Nephron progenitor cell (in vitro differentiated cells): ENCODE measurements at places on chromosomes 13 and 19.
A peak's percentile ranks its signal among the peaks of the same experiment; 100 is the strongest.

DNA sequence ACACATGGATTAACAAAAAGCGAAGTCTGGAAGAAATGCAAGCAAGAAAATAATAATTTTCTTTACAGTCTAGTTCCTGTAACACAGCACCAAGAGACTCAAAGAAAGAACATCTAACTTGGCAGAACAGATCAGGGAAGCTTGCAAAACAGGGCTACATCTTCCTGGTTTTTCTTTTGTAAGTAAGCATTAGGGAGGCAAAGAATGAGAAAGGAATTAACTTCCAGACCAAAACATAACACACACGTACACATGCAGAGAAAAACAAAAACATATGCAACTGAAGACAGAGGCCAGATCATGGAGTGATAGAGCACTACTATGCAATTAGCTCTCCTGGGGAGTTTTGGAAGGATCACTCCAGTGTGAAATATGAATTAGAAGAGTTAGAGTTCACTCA, 120.5 kb downstream of the DIAPH3 start:
- DNase-seq, result no peak

DNA sequence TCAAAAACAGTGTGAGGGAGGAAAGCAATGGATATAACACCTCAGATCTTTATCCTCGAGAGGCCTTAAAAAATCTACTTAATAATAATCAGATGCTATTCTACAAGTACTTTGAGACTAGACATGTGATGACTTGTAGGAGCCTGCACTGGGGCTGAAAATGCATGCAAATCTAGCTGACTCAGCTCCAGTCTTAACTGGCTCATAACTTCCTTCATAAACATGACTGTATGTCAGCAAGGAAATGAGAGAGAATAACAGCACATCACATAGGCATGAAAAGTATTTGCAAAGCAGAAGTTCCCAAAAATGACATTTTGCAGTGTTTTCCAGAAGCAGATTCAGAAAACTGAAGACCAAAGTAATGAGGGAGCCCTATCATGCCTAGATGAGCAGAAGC, 38.1 kb downstream of the PSG5 start:
- DNase-seq, result no peak

- peak; percentile 58 for DNase-seq
Observed at GRCh38 chr19:14059093-14059480, 2.8 kb downstream of the PALM3 start.

DNA sequence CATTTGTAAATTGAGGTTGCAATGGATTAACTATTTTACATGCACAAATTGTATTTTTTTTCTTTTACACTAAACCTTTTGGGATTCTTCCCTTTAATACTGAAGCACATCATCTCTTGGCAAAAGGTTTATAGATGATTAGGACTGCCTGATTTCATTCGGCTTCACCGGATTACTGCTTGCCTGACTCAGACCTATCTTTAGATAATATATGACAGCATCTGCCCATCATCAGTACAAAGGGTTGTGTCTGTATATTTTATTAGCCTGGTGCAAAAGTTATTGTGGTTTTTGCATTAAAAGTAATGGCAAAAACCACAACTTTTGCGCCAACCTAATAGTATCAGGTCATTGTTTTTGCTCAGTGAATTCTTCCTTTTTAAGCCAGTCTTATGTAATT, 316.2 kb upstream of the HTR2A start:
- no peak for DNase-seq
